ENCODE measurements at places on chromosomes 2 and 18.
A peak's percentile ranks its signal among the peaks of the same experiment; 100 is the strongest.

- DNase-seq, result no peak
These were observed 186.4 kb upstream of the SLC39A10 start for GRCh38 chr2:195470622-195471021.

GRCh38 chr18:58493516-58494253, 135.2 kb downstream of the ALPK2 start:
- DNase-seq, result peak; percentile 48

DNA sequence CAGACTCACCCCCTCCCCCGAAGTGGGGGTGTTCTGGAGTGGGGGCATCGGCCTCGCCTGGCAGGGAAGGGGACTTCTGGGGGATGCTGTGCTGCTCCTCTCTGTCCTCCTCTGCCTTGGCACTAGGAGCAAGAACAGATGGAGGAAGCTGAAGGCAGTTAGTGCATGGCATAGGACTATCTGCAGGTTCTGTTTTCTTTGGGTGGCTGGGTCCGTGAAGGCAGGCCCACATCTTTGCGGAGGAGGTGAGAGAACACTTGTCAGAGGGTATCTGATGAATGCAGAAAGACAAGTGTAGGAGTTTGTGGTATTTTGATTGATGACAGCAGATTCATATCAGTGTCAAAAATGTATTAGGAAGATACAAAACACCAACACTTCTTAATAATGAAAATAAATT, 411.4 kb downstream of the TSN start:
- DNase-seq, result no peak

GRCh38 chr2:96138179-96139145, at the start of gene ASTL:
Gene ASTL (minus strand): TSS chr2:96138502. CDS start chr2:96138436, 66 bp downstream.
- DNase-seq, result peak; percentile 54

- DNase-seq, result no peak
These were observed 143.7 kb upstream of the CDH7 start for GRCh38 chr18:65607161-65607560.

DNA sequence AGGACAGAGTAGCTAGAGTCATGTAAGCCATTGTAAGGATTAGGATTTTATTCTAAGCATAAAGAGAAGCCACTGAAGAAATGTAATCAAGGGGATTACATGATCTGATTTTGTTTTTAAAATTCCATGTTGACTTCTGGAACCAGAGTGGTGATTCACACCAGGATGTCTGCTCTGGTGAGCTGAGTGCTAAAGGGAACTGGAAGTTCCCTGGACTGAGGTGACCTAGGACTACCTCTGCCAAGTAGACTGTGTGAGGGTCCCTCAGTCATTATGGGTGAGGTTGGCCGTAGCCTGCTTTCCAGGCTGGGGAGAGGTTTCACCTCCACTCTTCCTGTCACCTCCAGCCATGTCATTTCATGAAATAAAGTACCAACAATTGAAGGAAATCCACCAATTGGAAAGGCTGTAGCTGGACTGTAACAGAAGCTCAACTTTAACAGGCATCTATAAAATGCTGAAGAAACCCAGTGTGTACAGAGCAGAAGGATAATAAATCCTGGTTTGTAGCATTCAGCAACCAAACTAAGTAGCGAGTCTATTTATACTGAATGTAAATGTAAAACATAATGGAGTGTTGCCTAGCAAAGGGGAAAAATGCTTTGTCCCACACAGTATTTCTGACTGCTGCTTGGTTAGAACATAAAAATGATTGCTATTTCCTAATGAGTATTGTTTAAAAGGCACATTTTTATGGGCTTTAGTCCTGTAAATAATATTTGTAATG, 507.4 kb upstream of the PKDCC start:
- DNase-seq, result no peak

- DNase-seq, result no peak
These were observed 3.2 kb upstream of the CYP26B1 start for GRCh38 chr2:72150861-72151356.

DNA sequence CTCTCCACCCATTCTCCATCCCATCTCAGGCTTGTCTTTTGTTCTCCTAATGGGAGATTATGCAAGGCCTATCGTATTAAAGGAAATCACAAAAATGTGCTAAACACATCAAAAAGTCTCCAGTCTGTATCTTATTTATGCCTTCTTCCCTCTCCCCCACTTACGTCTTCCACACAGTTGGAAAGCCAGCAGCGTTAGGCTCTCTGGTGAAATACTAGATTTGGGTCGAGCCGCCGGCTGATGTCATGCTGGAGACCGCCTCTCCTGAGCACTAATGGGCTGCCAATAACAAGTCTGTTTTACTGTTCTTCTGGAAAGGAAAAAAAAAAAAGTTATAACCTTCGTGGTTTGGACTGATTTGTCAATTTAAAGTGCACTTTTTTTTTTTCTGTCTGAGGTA, 182.7 kb upstream of the SIX2 start:
- DNase-seq, result no peak

DNA sequence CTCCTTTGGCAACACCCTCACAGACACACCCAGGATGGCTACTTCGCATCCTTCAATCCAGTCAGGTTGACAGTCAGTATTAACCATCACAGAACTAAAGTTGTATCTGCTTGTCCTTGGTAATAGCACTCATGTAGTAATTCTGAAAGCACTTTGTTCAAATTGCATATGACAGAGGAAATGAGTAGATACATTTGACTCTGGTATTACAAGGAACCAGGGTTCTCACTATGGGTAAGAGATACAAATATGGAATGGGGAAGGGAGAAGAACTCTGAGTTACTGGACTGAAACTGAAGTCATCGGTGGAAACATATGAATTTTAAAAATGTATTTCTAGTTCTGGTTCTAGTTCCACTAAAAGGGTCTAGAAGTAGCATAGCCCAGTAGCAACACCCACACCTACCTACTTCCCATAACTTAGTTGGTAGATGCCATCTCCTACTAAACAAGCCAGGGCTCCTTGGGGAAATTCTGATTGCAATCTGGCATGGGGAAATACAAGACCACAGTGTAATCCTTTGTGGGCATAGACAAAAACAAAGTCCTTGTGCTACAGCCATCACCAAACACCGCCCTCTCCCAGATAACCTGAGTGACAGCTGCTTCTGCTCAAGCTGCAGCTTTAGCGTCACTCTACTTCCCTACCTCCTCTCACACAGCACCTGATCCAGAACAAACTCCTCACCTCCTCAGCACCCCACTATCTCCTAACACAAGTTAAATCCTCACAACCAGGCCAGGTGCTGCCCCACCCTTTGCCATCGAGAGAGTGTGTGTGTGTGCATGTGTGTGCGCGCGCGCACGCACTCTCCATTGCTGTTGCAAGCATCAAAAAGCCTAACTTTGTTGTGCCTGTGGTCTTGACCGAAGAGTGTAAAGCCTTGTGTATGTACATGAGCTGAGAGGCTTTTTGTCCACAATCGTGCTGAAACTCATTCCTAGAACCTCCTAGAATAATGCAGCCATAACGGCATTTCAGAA, 31.4 kb upstream of the CD226 start:
- no peak for DNase-seq

DNA sequence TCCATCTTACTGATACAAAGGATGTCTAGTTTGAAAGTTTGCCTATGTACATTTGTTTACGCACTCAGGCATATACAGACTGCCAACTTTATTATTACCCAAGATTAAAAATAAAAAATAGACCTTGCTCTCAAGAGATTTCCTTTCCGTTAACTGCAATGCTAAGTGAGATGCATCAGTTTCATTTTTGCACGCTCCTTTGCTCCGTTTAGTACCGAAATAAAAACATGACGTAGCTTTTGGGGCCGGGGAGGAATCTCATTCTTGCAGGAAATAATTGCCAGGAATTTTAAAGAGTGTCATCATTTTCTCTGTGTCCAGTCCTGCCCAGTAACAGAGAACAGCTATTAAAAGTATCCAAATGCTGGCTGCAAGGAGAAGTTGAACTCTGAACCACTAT, 169.5 kb downstream of the SLC8A1 start:
- DNase-seq, result no peak

- DNase-seq, result no peak
These were observed 196.9 kb downstream of the NRP2 start for GRCh38 chr2:205878999-205879762.

DNA sequence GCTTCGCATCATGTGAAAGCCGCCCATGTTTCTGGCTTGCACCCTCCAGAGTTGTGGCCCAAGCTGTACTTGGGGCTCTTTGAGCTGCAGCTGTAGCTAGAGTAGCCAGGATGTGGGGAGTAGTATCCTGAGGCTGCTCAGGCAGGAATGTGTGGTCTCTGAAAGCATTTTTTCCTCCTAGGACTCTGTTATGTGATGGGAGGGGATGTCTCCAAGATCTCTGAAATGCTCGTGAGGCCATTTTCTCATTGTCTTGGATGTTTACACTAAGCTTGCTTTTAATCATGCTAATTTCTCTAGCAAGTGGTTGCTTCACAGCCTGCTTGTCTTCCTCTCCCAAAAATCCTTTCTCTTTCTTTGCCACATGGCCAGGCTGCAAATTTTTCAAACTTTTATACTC, 687.6 kb downstream of the DCDC2C start:
- no peak for DNase-seq

- DNase-seq, result no peak
These were observed 31.6 kb downstream of the KCNG2 start for GRCh38 chr18:79829136-79829854.

- no peak for DNase-seq
These were observed 1.2 kb upstream of the BCL11A start for GRCh38 chr2:60554646-60555065.

GRCh38 chr2:8743261-8743660, 61.4 kb downstream of the ID2 start:
- DNase-seq, result no peak

GRCh38 chr2:184527058-184527457, 71.3 kb upstream of the ZNF804A start:
- DNase-seq, result no peak

DNA sequence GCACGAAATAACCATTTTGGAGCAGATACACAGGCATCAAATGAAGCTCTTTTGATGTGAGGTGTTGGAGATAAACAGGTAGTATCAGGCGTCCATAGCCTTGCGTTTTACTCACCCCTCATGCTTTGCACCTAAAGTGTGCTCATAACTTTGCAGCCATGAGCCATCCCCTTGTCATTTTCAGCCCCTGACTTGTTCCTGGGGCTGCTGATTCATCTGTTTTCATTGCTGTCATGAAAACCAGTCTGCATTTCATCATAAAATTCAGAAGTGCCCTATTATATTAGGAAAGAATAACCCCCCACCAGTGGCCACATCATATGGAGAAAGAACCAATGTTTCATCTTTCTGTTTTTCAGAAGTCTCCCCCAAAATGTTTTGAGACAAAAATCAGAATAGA, 329.7 kb upstream of the NRP2 start:
- DNase-seq, result no peak

GRCh38 chr2:131030478-131030971, 62.7 kb downstream of the FAM168B start:
- no peak for DNase-seq

GRCh38 chr2:168171059-168171762, 76.2 kb downstream of the STK39 start:
- no peak for DNase-seq

DNA sequence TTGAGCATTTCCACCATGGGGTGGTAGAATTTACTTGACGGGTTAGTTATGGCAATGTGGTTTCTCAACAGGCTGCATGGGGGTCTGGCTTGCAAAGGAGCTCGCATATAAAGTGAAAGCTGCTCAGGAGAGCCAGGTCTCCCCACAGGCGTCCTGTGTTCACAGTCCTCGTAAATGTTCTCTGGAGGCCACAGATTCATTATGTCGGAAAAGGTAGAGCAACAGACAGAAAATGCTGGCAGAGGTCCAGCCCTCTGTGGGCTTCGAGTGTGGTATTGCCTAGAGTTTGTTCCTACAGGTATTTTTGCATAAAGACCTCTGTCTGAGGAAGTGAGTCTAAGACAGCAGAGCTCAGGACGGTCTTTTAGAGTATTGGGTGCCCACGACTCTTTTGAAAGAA, 96.4 kb downstream of the CDCA7 start:
- no peak for DNase-seq

GRCh38 chr2:127128445-127128904, 21.5 kb upstream of the BIN1 start:
- DNase-seq, result no peak

- no peak for DNase-seq
These were observed 249.9 kb upstream of the THUMPD2 start for GRCh38 chr2:40028792-40029488.
